Activated CD4-positive, CD25-positive, alpha-beta regulatory T cell treated with anti-CD3 and anti-CD28 coated beads, Interleukin-2, amount 50 U/mL, for 24 hours (primary cell): ENCODE measurements at places on chromosomes 7 and 10.

GRCh38 chr7:84528756-84529479 lies 334.3 kb upstream of the SEMA3A start:
- no peak for ATAC-seq

- no peak for ATAC-seq
These were observed 103.4 kb downstream of the ATXN7L1 start for GRCh38 chr7:105773030-105773460.

- ATAC-seq = no peak
These were observed 36.6 kb upstream of the SPOCK2 start for GRCh38 chr10:72124989-72125388.

DNA sequence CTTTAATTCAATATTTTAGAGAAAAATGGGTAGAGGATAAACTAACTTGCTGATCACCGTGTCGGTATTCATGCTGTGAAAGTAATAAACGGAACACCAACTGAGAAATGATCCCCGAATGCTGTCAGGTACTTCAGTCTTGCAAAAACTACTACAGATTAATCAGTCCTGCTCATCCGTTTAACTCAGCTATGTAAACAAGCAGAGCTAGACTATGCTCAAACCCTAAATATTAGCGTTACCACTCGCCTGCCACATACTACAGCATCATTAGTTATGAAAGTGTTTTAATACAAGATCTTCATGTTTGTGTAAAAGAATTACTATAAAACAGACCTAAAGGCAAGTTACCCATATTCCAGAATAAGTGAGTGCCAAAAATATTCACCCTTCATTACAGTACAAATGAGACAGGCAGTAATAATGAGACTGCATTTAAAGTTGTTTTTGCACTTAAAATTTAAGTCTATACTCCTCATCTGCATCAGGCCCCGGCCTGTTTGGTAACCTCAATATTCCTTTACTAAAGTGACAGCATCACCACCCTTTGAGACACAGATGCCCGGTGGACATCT lies 952 bp downstream of the DNMBP start:
- ATAC-seq = no peak

DNA sequence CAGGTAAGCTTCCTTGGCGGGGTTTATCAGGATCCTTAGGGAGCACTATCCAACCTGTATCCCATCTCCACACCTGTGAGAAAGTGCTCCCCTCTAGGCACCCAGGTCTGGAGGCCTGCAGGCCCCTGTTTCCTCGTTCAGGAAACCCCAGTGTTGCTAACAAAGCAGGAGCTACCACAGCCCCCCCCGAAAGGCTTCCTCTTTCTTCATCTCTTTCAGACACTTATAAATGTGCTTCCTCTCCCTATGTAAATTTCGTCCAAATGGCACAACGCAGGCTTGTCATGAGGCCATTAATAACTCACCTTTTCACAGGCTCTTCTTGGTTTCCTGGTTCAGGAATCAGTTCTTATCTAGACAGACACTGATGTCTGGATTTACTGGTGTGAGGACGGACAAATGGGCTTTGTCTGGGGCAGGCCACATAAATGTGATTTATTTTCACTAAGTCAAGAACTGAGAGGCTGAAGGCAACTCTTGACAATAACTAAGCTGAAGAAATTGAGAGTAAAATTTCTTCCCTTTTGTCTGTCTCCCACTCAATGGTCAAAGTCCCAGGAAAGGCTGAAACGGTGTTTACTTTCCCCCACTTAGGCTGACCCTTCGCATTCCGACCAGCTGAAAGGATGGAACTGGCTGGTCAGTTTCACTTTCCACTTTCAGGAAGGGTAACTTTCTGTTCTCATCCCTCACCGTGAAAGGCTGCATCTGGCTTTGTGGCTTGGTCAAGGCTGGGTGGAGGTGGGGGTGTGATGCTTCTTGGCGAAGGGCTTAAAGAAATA lies 46.8 kb downstream of the PIK3AP1 start:
- no peak for ATAC-seq
